ENCODE measurements at places on chromosomes 7 and 10. TPM values are rescaled to one million over a fixed set of nuclear protein-coding genes. Genes with fewer than 3 reads are reported as not detected.

The AKR1B15 gene
- total RNA-seq: not detected

The MACC1 gene
- under 0.01 TPM for total RNA-seq

The SNX10 gene
- not detected for total RNA-seq

The DEPP1 gene
- 13.6 TPM for total RNA-seq

The NKX1-2 gene
- not detected for total RNA-seq

The VAX1 gene
- not detected for total RNA-seq

The FOXI2 gene
- not detected for total RNA-seq

The PURB gene
- 8.8 TPM for total RNA-seq

The RNF148 gene
- total RNA-seq: not detected

All from IMR-90 (cell line).